ENCODE measurements at places on chromosomes 4 and X.
A peak's percentile ranks its signal among the peaks of the same experiment; 100 is the strongest.

GRCh38 chrX:104351173-104351769 lies 96.5 kb upstream of the ESX1 start:
- peak; percentile 48 for DNase-seq

GRCh38 chrX:124239324-124239723 lies 93.1 kb upstream of the TEX13D start:
- no peak for DNase-seq

GRCh38 chrX:46713672-46714490 lies 45.0 kb downstream of the SLC9A7 start:
- DNase-seq, result no peak

DNA sequence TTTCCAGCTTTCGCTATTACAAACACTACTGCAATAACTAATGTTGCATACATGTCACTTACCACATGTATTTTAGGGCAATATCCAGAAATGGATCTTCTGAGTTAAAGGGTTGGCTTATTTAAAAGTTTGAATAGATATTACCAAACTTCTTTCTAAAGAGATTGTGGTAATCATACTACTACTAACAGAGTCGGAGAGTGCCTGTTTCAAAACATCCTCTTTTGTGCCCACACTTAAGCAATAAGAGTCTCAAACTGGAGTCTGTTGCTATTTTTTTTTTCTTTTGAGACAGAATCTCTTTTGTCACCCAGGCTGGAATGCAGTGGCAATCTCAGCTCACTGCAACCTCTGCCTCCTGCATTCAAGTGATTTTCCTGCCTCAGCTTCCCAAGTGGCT lies 35.8 kb downstream of the FGFBP1 start:
- DNase-seq, result no peak

- DNase-seq, result peak; percentile 30
These were observed at the start of gene DCLK2 for GRCh38 chr4:150078041-150078578. Gene DCLK2, plus strand, starts transcription at chr4:150078445. Its CDS starts 583 bp downstream, at chr4:150079028.

- DNase-seq, result no peak
These were observed 50.5 kb downstream of the GRK4 start for GRCh38 chr4:3013839-3014350.

All from retinal pigment epithelial cell (primary cell).